ENCODE measurements at places on chromosomes 2 and 18.

DNA sequence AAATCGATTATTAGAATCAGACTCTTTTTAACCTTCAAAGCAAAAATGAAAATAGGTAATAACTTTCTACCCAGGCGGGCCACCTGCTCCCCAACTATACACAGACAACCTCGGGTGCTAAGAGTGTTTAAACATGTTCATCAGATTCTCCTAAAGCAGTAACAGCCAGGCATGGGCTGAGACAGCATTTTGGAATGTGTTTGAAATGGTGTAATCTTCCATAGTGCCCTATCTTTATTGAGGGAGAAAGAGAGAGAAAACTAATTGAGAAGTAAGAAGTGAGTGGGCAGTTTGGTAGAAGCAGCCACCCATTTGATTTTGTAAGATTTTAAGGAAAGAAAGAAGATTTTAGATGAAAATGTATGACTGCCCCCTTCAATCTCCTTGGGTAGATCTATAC is 196.1 kb upstream of the CTAGE1 start:
- no peak for DNase-seq

DNA sequence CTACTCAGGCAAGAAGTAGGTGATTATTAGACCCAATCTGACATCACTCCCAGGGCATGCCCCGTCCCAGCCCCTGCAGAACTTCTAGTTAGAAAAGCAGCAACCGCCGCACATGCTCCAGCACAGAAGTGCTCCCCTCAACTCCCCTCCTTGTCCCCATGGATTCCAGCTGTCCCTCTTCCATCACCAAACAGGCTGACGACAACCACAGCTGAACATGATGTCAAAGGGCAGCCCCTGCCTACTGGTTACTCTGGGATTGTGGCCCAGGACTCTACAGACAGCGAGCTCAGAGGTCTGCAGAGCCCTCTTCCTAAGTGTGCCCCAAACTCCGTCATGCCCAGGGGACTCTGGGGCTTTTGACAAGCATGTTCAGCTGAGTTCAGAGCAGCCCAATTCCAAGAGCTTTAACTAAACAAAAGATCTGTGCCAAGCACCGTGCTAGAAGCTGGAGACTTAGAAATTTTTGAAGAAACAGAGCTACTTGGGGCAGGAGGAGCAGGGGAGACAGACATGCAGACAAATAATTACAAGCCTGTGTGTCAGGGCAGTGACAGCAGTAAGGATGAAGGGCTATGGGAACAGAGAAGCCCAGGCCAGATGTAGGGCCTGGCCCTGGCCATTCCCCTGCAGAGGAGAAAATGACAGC is 148.1 kb downstream of the BCL11A start:
- DNase-seq, result no peak

DNA sequence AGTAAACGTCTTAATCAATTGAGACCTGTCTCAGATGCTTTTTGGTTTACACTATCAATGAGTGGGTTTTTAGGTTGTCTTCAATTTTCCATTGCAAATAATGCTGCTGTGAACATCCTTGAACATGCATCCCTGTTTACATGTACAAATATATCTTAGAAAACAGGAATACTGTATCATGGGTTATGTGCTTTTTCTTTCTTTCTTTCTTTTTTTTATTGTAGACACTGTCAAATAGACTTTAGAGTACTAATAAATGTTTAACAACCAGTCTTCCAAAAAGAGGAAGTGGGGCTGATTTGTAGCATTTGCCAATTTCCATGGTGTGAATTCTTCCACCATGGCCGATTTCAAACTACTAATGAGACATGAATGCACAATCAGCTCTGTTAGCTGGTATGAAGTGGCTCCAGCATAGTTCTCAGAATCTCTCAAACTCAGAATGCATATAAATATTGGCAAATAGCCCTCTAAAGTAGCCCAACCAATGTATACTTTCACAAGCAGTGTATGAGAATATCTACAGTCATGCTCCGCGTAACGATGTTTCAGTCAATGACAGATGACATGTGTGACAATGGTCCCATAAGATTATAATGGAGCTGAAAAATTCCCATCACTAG is 50.3 kb upstream of the B3GNT2 start:
- DNase-seq, result no peak

GRCh38 chr2:207513551-207514257 is 16.1 kb upstream of the CREB1 start:
- no peak for DNase-seq

DNA sequence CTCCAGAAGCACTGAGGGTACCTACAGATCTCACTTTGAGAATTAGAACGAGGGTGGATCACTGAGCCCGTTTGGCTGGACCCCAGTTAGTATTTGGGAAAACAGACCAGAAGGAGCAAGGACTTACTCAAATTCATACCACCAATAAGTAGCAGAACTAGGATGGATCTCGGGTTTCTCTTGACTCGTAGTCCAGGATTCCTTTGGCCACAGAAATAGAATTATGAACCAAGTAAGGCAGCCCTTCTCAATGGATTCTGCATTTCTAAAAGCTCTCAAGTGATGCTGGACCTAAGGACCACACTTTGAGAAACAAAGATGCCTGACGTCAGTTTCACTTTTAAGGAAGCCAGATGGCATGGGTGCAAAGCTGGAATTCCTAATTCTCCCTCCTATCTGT is 153.0 kb downstream of the KLHL29 start:
- no peak for DNase-seq

DNA sequence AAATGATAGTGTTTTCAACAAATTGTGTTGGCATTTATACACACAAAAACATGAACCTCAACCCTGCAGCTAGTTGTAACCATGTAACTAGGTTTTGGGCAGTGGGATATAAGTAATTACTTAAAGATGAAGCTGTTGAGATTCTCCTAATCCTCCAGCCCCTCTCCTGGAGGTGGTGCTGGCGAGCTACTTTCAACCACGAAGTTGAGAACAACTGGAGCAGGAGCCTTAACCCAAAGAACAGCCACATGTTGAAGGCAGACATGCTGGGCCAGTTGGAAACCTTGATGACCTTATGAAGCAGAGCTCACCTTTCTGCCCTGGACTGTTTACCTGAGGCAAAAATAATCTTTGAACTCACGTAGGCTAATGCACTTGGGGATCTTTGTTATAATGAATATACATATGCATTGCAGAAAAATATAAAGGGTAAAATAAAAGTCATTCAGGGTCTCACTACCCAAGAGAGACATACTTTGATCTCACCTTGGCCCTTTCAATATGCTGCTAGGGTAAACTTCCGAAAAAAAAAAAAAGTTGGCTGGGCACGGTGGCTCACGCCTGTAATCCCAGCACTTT is 89.6 kb upstream of the NPAS2 start:
- no peak for DNase-seq

DNA sequence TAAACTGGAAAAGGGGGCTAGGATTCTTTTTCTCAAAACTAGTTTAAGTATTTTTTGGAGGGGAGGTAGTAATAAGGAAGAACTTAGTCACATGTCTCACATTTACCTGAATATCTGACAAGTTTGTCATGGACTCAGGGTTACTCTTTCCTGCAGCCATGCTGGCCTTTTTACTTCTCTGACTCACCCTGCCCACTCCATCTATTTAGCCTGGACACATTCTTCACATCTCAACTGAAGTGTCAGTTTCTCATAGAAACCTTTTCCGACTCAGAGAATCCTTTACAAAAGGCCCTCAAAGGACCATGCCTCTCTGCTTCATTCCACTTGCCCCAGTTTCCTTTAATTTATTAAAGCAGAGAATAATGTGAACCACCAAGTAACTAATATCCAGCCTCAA is 42.6 kb downstream of the SCN7A start:
- no peak for DNase-seq

- no peak for DNase-seq
These were observed 5.6 kb downstream of the RBKS start for GRCh38 chr2:27884601-27885000.

GRCh38 chr18:40754477-40754876 is 1200.6 kb upstream of the PIK3C3 start:
- DNase-seq, result no peak

GRCh38 chr2:173161507-173161906 is 85.9 kb downstream of the MAP3K20 start:
- DNase-seq, result no peak

- no peak for DNase-seq
These were observed 823 bp downstream of the PARD3B start for GRCh38 chr2:204545861-204546735.

DNA sequence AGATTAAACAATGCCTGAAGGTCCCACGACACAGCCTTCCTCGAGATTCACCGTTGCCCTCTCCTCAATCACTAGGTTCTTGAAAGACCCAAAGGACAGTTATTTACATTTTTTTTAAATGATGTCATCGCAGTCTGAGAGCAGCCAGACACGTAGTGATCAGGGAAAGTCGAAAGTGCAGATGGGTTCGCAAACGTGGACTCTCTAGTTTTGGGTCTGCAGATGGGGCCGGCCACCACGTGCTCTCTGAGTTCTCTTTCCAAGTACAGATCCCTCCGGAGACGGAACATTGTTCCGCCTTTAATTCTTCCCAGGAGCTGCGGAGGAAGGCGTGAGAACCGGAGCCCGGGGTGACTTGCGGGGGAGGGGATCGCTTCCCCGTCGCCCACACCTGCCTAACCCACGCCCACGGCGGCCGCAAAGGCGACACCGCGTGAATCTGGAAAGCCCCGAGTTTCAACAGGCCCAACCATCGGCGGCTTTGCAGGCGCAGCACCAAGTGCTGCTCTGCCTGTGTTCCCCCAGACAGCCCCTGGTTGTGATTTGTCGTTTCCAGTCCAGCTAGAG is 54.3 kb downstream of the PKDCC start:
- peak; percentile 88 for DNase-seq

GRCh38 chr2:217863883-217864282 is 138.9 kb downstream of the TNS1 start:
- no peak for DNase-seq

- DNase-seq, result no peak
These were observed 43.3 kb downstream of the AFTPH start for GRCh38 chr2:64567473-64567872.

GRCh38 chr2:144015655-144016245 is 504.2 kb downstream of the ZEB2 start:
- DNase-seq, result no peak

GRCh38 chr2:27736031-27736889 is 35.3 kb upstream of the MRPL33 start:
- no peak for DNase-seq

GRCh38 chr18:62085756-62086155 is 101.1 kb downstream of the PIGN start:
- no peak for DNase-seq

GRCh38 chr18:57287766-57288165 is 64.6 kb upstream of the ST8SIA3 start:
- no peak for DNase-seq

GRCh38 chr2:235050980-235051351 is 99.1 kb downstream of the SH3BP4 start:
- DNase-seq, result no peak

- no peak for DNase-seq
These were observed 3.6 kb upstream of the ERFE start for GRCh38 chr2:238155051-238155760.

GRCh38 chr18:27894746-27895145 is 282.2 kb downstream of the CDH2 start:
- DNase-seq, result no peak

- no peak for DNase-seq
These were observed 59.4 kb upstream of the MSTN start for GRCh38 chr2:190121971-190122370.

GRCh38 chr2:56390644-56391043 is 206.9 kb downstream of the CCDC85A start:
- DNase-seq, result no peak

GRCh38 chr2:26782876-26783704 is 2.8 kb upstream of the CENPA start:
- DNase-seq, result no peak

DNA sequence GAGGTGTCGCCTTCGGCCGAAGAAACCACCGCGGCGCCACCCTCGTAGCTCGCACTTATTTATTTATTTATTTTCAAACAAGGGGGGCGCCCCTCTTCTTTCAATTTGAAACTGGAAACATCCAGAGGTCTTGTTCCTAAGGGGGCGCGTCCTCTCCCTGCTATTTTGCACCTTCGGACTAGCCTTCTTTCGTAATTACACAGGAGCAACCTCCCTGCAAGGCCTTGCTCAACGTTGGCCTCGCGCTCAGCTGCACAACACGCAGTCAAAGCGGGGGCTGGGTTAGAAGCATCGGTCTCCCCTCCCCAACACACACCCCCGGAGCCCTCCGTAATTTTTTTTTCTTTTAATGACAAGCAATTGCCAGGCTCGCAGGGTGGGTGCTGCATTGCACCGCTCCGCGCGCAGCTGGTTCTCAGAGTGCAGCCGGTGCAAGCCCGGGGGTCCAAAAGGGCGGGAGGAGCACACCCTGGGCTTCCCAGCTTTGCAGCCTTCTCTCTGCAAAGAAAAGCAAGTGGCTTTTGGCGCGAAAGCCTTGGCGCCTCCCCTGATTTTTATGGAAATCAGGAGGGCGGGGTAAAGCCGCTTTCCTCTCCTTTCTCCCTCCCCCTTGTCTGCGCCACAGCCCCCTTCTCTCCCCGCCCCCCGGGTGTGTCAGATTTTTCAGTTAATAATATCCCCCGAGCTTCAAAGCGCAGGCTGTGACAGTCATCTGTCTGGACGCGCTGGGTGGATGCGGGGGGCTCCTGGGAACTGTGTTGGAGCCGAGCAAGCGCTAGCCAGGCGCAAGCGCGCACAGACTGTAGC is at the start of gene MYCN:
MYCN (plus strand) TSS at position 697 of the 807 bp plus-strand sequence. CDS start 1,515 bp downstream, outside the sequence.
- DNase-seq, result no peak

GRCh38 chr2:118061135-118061955 is 26.9 kb upstream of the INSIG2 start:
- no peak for DNase-seq

- DNase-seq, result no peak
These were observed 203.5 kb downstream of the MBD2 start for GRCh38 chr18:54020966-54021365.

- DNase-seq, result no peak
These were observed 41.4 kb upstream of the DTNB start for GRCh38 chr2:25714740-25715139.

DNA sequence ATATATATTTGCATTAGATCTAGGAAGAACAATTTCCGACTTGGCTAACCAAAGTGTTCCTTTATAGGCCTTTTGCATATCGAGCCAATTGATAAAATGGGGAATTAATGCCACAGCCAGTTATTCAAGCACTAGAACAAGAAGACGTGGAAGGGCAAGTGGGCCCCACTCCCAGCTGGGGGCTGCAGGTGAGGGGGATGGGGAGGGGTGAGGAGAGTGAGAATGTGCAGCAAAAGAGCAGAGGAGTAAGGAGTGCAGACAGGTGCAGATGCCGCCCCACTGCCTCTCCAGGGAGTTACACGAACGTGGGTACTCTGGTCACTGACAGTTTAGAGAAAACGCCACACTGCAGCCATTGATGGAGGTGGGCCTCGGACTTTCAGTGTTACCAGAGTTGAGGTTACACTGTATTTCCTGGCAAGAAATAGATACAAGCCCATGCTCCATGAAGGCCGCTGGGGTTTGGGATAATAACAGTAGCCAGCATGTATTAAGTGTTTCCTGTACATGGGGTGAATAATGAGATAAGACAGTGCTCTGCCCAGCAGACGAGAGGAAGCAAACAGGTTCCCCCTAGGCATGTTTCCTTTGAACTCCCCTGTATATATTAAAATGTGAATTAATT is 40.9 kb downstream of the GORASP2 start:
- no peak for DNase-seq

- no peak for DNase-seq
These were observed 297.2 kb upstream of the SLC14A2 start for GRCh38 chr18:45317948-45318640.

- DNase-seq, result no peak
These were observed 38.5 kb downstream of the NPC1 start for GRCh38 chr18:23547846-23548245.

GRCh38 chr2:62589691-62590356 is 83.8 kb upstream of the TMEM17 start:
- DNase-seq, result no peak

Measured in activated B cell treated with CpG ODN at 0.5 μM for 24 hours (primary cell).